ENCODE measurements at places on chromosomes 7 and 10. TPM values are rescaled to one million over a fixed set of nuclear protein-coding genes. Genes with fewer than 3 reads are reported as not detected.

Gene UNCX
- total RNA-seq, result not detected

Gene SLC29A3
- 15.8 TPM for total RNA-seq

Gene CNPY4
- 12.8 TPM for total RNA-seq

Gene IFT22
- 52.9 TPM for total RNA-seq

Gene EPHA1
- total RNA-seq, result not detected

Gene POT1
- total RNA-seq, result 13.3 TPM

Gene PEX1
- 5.8 TPM for total RNA-seq

Gene AGAP6
- total RNA-seq, result 9.9 TPM

Gene HELLS
- 31.1 TPM for total RNA-seq

Gene IFRD1
- 29.8 TPM for total RNA-seq

Gene SUN1
- 95.3 TPM for total RNA-seq

Gene GHRHR
- not detected for total RNA-seq

Gene EPHB6
- total RNA-seq, result 0.40 TPM

Gene TAS2R4
- 0.15 TPM for total RNA-seq

Gene KCND2
- not detected for total RNA-seq

Gene PON1
- total RNA-seq, result 0.94 TPM

Gene C7orf33
- total RNA-seq, result not detected

Gene AS3MT
- total RNA-seq, result 3.5 TPM

Gene CDC14C
- total RNA-seq, result not detected

Gene WDR91
- 7.0 TPM for total RNA-seq

Gene PTPRN2
- total RNA-seq, result 0.96 TPM

Gene SNX10
- total RNA-seq, result 4.6 TPM

Gene LRRN3
- total RNA-seq, result 0.05 TPM

Gene RPEL1
- total RNA-seq, result 0.07 TPM

Gene GRM8
- total RNA-seq, result not detected

Gene UBE2D1
- 19.8 TPM for total RNA-seq

Gene FOXP2
- not detected for total RNA-seq

Gene ACTR3C
- not detected for total RNA-seq

Gene CALCR
- total RNA-seq, result not detected

Gene TMEM229A
- not detected for total RNA-seq

Gene CYP26C1
- not detected for total RNA-seq

Gene GALNT17
- total RNA-seq, result not detected

Gene NPFFR1
- not detected for total RNA-seq

Gene SSC4D
- total RNA-seq, result 0.92 TPM

All from A549 treated with CORT108297 at 1 μM for 4 hours (cell line).